ENCODE measurements at places on chromosomes 1 and 21. TPM values are rescaled to one million over a fixed set of nuclear protein-coding genes. Genes with fewer than 3 reads are reported as not detected.

DSCAM gene
- total RNA-seq = not detected

RPE65 gene
- not detected for total RNA-seq

DYRK3 gene
- total RNA-seq = 34.5 TPM

KCNE2 gene
- total RNA-seq = not detected

DNAJC28 gene
- 1.7 TPM for total RNA-seq

SELP gene
- not detected for total RNA-seq

CR1L gene
- total RNA-seq = not detected
